Kidney (tissue), 22 donors: ENCODE measurements at places on chromosomes 11 and 22.

- no peaks in the 10 kb centered on the region for H3K4me1 ChIP-seq
- H3K27ac ChIP-seq, result no peak overlapping the region
- no peak overlapping the region for H3K4me3 ChIP-seq
These were observed 16.3 kb downstream of the OR2AG2 start for GRCh38 chr11:6755303-6755952.

DNA sequence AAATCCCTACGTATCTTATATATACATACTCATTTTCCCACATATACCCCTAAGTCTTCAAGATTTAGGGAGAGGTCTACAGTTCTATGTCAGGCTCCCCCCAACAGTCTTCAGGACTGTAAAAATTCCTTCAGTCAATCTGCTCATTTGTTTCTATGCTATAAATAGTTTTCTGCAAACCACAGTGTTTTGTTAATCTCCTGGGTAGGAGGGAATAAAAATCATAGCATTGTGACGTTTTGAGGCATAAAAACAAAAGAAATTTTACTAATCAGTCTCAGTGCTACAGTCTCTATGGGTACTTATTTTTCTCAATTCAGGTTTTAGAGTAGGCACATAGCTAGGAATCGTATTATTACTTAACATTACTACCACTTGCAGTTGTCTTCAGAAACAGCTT lies 552.8 kb upstream of the LRRC4C start:
- H3K4me1 ChIP-seq, result no peaks in the 10 kb centered on the region
- no peaks in the 10 kb centered on the region for H3K27me3 ChIP-seq
- no peak for DNase-seq

DNA sequence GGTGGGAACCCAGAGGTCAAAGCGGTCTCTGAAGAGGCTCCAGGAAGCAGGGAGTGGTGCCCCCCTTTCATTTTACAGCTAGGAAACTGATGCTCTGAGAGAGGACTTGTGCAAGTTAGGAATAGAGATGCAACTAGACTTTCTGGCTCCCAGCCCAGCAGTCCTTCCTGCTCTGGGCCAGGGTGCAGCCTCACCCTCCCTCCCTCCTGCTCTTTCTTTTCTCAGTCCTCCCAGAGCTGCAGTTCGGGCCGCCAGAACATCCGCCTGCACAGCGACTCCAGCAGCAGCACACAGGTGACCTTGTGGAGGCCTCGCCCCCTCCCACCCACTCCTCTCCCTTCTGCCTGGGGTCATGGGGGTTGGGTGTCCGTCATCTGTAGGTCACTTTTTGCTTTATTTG lies 51.5 kb downstream of the LHFPL7 start:
- peaks cover 3% of the 10 kb centered on the region for H3K4me1 ChIP-seq
- H3K27me3 ChIP-seq, result no peaks in the 10 kb centered on the region
- DNase-seq, result peak; percentile 72
- H3K4me3 ChIP-seq, result peak overlapping the region; percentile 13

DNA sequence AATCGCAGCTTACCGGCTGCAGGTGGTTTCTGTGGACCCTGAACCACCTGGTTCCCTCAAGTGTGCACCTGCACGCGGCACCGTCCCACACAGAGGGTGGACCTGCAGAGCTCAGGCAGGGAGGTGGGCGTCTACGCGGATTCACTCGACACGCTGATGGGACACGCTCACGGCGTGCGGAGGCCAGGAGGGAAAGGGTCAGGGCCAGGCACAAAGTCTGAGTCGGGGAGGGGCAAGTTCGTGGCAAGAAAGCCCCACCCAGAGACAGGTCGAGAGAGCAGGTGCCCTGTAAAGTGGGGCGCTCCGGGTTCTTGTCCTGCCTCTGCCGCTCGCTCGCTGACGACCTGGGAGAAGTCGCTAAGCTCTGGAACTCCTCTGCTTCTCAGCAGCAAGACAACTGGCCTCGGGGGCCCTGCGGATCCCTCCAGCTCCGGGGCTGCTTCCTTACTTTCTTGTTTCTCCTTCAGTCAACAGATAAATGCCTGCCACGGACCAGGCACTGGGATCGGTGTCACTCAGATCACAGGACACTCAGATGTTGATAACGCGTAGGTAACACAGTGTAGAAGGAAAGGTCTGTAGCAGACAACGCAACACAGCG lies 72.4 kb upstream of the NUP50 start:
- H3K36me3 ChIP-seq, result no peaks in the 10 kb centered on the region
- DNase-seq, result peak; percentile 53
- H3K4me3 ChIP-seq, result no peak overlapping the region
- H3K4me1 ChIP-seq, result no peaks in the 10 kb centered on the region
- no peak overlapping the region for H3K27ac ChIP-seq

DNA sequence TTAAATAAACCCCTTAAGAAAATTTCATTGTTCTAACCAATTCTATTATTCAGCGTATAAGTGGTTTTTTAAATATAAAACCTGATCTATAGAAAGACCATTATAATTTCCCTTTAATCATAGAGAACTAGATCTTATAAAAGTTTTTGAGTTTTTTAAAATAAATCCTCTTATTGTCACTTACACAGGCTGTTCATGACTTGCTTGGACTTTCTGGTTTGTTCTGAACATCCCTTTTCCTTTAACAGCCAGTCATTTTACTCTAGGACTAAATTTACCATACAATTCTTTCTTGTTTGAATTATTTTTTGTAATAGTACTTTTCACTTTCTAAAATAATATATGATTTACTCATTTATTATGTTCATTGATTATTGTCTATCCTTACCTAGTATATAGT lies 4.7 kb downstream of the NXPE2 start:
- no peaks in the 10 kb centered on the region for H3K36me3 ChIP-seq
- H3K27me3 ChIP-seq, result no peaks in the 10 kb centered on the region
- no peak overlapping the region for H3K27ac ChIP-seq
- H3K4me1 ChIP-seq, result no peaks in the 10 kb centered on the region
- no peak overlapping the region for H3K4me3 ChIP-seq
- no peak for DNase-seq

GRCh38 chr22:20940186-20940651 lies 23.0 kb downstream of the CRKL start:
- DNase-seq, result no peak
- H3K27ac ChIP-seq, result no peak overlapping the region
- no peaks in the 10 kb centered on the region for H3K27me3 ChIP-seq

DNA sequence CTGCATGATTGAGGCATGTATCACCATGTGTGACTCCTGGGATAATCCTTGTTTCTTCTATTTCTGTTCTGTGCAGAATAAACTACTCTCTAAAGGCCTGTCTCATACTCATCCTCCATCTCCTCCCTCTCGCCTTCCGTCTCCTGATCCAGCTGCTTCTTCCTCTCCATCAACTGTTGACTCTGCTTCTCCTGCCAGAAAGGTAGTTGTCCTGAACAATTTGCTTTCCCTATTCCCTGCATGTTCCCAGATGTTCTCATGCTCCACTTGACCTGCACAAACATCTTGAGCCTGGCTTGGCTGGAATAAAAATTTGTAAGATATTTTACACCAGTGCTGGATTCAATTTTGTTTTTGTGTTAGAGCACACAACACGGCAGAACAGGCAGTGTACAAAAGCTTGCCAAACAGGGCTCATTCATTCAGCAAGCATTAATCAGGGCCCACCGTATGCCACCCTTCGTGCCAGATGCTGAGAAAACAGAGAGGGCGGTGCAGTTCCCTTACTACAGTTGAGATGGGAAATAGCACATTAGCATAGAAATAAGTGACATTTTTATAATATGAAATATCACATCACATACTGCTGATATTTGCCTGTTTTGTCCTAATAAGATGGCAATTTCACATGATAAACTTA lies 133.3 kb upstream of the PARVA start:
- no peaks in the 10 kb centered on the region for H3K4me1 ChIP-seq
- DNase-seq, result no peak
- H3K27ac ChIP-seq, result no peak overlapping the region
- no peaks in the 10 kb centered on the region for H3K36me3 ChIP-seq
- H3K27me3 ChIP-seq, result no peaks in the 10 kb centered on the region
- no peak overlapping the region for H3K4me3 ChIP-seq

- H3K27me3 ChIP-seq, result no peaks in the 10 kb centered on the region
- H3K27ac ChIP-seq, result no peak overlapping the region
- no peak overlapping the region for H3K4me3 ChIP-seq
- DNase-seq, result no peak
These were observed 93.1 kb downstream of the NAT10 start for GRCh38 chr11:34198523-34198922.

GRCh38 chr11:9680028-9680427 lies 16.2 kb downstream of the SWAP70 start:
- no peak for DNase-seq
- no peak overlapping the region for H3K4me3 ChIP-seq
- H3K27me3 ChIP-seq, result no peaks in the 10 kb centered on the region
- no peaks in the 10 kb centered on the region for H3K36me3 ChIP-seq
- H3K27ac ChIP-seq, result no peak overlapping the region
- peaks cover 7% of the 10 kb centered on the region for H3K4me1 ChIP-seq

DNA sequence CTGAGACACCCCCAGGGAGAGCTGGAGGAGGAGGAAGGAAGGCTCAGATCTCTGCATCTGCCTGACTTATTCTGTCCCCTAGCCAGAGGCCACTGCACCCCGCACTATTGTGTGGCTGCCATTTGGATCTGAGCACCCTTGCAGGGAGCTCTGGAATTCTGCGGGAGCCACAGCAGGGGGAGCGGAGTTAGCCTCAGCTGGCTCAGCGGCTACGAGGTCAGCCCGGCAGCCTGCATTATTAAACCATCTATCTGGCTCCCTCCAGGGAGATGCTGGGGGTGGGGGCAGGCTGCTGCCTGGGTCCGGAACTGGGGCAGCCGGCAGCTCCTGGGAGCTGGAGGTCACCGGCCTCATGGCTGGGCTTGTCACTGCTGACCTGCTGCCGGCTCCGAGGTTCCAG lies 6.5 kb upstream of the ELFN2 start:
- no peak overlapping the region for H3K4me3 ChIP-seq
- no peaks in the 10 kb centered on the region for H3K4me1 ChIP-seq
- no peaks in the 10 kb centered on the region for H3K36me3 ChIP-seq
- no peaks in the 10 kb centered on the region for H3K27me3 ChIP-seq
- DNase-seq, result no peak
- H3K27ac ChIP-seq, result no peak overlapping the region

GRCh38 chr11:112178936-112179335 lies 3.6 kb downstream of the BCO2 start:
- no peak for DNase-seq
- H3K36me3 ChIP-seq, result no peaks in the 10 kb centered on the region
- no peaks in the 10 kb centered on the region for H3K4me1 ChIP-seq
- H3K4me3 ChIP-seq, result no peak overlapping the region

DNA sequence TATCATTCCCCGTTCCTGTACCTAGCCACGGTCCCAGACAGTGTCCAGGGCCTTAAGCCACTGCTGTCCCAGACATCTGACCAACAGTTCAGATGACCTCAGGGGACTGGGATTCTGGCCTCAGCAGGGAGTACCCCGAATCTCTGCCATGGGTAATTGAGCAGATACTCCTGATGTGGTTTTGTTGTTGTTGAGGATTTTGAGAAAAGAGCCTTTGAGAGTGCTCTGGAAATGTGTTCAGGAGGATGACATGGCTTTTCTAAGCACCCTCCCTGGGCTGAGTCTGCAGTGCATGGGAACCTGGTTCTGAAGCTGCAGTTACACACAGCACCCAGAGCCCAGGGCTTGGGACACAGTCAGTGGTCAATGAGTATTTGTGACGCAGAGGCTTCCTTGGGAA lies 30.4 kb downstream of the ADAMTS15 start:
- no peaks in the 10 kb centered on the region for H3K27me3 ChIP-seq
- peaks cover 21% of the 10 kb centered on the region for H3K4me1 ChIP-seq
- no peaks in the 10 kb centered on the region for H3K36me3 ChIP-seq
- H3K4me3 ChIP-seq, result no peak overlapping the region

- H3K27me3 ChIP-seq, result no peaks in the 10 kb centered on the region
- no peak overlapping the region for H3K27ac ChIP-seq
- no peak overlapping the region for H3K4me3 ChIP-seq
- H3K4me1 ChIP-seq, result no peaks in the 10 kb centered on the region
These were observed 4.1 kb downstream of the MIF start for GRCh38 chr22:23898006-23898974.

- no peaks in the 10 kb centered on the region for H3K36me3 ChIP-seq
- no peak within 1 kb of the TSS for H3K27ac ChIP-seq
- no peaks in the 10 kb centered on the region for H3K27me3 ChIP-seq
- DNase-seq, result no peak
These were observed at the start of gene MRGPRX3 for GRCh38 chr11:18132341-18132740. TSS of gene MRGPRX3 (plus strand) at chr11:18132571. CDS start at chr11:18137203, 4,632 bp downstream.

DNA sequence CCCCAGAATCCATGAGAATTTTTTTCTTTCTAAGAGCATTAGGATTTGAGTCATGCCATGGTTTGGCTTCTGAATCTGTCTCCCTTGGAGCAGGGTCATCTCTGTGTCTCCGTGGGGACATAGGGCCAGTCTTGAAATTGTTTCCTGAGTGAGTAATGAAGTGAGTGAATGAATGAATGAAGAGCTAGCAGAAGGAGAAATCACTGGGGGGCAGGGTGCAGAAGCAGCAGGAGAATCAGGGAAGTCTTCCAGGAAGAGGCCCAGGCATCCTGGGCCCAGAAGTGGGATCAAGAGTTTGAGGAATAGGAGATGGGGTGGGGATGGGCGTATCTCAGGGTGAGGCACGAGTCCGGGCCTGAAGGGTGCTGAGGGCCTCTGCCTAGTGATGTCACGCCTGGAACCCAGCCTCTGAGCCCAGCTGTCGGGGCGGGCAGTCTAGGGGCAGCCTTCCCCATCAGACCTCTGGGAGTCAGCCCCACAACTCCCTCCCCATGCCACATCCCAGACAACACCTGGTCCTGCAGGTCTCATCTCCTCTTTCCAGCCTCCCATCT lies 12.5 kb upstream of the MGAT3 start:
- no peak overlapping the region for H3K4me3 ChIP-seq
- DNase-seq, result no peak
- H3K27ac ChIP-seq, result no peak overlapping the region
- H3K4me1 ChIP-seq, result no peaks in the 10 kb centered on the region
- no peaks in the 10 kb centered on the region for H3K27me3 ChIP-seq

- H3K4me1 ChIP-seq, result peaks cover 7% of the 10 kb centered on the region
- DNase-seq, result peak; percentile 63
- H3K27me3 ChIP-seq, result no peaks in the 10 kb centered on the region
- H3K4me3 ChIP-seq, result no peak overlapping the region
- peak overlapping the region; percentile 26 for H3K27ac ChIP-seq
These were observed 14.0 kb downstream of the SGSM1 start for GRCh38 chr22:24819911-24820461.

DNA sequence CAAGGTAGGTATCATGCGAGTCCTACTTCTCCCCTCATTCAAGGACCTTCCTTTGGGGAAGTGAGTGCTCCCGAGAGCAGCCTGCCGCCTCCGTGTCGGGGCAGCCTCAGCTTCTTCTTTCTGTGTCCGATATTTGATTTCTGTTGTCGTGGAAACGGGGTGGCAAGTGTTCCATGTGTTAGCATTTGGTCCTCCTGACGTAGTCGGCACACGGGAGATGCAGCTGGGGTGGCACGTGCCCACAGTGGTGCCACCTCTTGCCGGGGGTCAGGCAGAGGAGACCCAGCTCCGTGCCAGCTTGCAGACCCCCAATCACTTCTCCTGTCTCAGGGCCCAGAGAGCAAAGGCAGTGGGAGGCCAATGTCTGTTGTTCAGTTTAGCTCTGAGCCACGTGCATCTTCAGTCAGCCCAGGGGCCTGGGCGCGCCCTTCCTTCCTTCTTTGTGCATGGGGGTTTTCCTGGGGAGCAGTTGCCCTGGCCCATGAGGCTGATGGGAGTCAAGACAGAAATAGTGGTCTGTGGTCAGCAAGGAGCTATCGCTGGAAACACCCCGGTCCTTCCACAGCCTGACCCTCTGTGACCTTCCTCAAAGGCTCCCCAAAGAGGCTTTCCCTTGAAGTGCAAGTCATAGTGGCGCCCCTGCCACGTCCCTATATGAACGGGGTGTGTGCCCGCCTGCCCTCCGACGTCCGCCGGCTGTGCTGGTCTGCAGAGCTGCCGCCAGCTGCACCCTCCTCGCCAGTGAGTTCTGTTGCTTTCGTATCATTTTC lies 44.5 kb downstream of the PARVB start:
- peaks cover 6% of the 10 kb centered on the region for H3K4me1 ChIP-seq
- H3K27me3 ChIP-seq, result no peaks in the 10 kb centered on the region

- no peak overlapping the region for H3K4me3 ChIP-seq
- peaks cover 17% of the 10 kb centered on the region for H3K36me3 ChIP-seq
- H3K4me1 ChIP-seq, result peaks cover 19% of the 10 kb centered on the region
- peak overlapping the region; percentile 85 for H3K27ac ChIP-seq
- DNase-seq, result no peak
These were observed 1.3 kb downstream of the PACS1 start for GRCh38 chr11:66071381-66071801.
